ENCODE measurements at places on chromosomes 6 and 20. TPM values are rescaled to one million over a fixed set of nuclear protein-coding genes. Genes with fewer than 3 reads are reported as not detected.

Gene ZC3H12D
- polyA plus RNA-seq, result 0.29 TPM

- no peak for DNase-seq
Measured at GRCh38 chr20:38156280-38156679, 8.8 kb downstream of the TGM2 start.

Gene GPLD1
- 4.9 TPM for polyA plus RNA-seq

- no peak for DNase-seq
Measured at GRCh38 chr6:137266309-137266586, 47.1 kb upstream of the IFNGR1 start.

DNA sequence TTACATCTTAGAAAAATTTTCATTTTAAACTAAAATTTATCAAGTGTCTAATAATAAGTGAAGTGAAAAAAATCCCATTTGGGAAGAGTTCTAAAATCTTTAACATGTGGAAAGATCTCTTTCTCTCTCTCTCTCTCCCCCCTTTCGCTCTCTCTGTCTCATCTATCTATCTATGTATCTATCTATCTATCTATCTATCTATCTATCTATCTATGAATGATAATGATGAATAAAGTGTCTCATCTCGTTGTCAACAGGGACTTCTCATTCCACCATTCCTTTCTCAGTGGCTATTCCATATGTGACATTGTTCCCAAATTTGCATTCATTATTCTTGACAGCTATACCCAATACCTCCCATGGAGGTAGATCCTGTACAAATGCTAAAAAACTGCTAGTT, 15.2 kb downstream of the CCDC170 start:
- no peak for DNase-seq

Gene HLA-G
- polyA plus RNA-seq, result 6.7 TPM

GRCh38 chr6:105780146-105780860, 305.8 kb upstream of the PRDM1 start:
- no peak for DNase-seq

Gene ARMC12
- polyA plus RNA-seq, result 1.8 TPM

- no peak for DNase-seq
Measured at GRCh38 chr6:136918706-136919105, 3.4 kb upstream of the SLC35D3 start.

DNA sequence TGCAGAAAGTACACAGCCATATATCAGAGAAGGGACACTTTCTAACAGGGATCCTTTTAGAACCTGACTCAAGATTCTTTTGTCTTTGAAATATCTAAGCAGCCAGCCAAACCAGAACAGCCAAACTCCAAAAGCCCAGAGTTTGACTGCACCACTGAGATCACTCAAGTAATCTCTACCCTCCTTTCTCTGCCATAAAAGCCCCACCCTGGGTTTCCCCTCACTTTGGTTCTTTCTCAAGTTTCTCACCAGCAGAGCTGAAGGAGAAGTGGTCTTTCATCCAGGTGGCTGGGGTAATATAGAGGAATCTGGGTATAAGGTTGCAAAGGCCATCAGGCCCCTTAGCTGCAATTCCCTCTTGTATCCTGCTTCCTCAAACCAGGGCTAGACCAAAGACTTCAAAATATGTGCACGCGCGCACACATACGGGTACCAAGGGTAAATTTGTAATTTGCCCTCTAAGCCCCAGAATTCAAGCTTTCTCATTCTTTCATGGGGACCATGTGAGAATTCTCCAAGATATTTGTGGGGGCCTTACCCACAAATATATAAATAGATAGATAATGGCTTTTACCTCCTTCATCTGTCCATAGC, 42.9 kb downstream of the GPX5 start:
- DNase-seq, result no peak

- no peak for DNase-seq
Measured at GRCh38 chr20:33132513-33133372, 35.2 kb upstream of the BPIFA2 start.

Gene NKAPL
- polyA plus RNA-seq, result 2.6 TPM

DNA sequence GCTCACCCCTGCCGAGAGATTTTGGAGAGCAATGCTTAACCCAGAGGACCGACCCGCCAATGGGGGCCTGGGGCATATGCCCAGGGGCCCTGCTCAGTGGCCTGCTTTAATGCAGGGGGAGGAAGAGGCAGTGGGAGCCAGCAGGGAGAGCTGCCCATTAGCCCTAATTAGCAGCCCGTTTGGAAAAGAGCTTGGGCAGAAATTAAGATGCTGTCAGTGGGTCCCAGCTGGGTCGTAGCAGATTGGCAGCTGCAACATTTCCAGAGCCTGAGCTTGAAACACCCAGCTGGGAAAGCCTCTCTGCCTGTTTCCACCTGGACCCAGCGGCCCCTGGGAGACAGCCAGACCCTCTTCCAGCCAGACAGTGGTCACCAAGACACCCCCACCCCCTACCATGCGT, 39.5 kb downstream of the CD40 start:
- DNase-seq, result no peak

GRCh38 chr6:167122041-167122826, 662 bp upstream of the CCR6 start:
- no peak for DNase-seq

- no peak for DNase-seq
Measured at GRCh38 chr6:14921878-14922671, 323.8 kb upstream of the JARID2 start.

DNA sequence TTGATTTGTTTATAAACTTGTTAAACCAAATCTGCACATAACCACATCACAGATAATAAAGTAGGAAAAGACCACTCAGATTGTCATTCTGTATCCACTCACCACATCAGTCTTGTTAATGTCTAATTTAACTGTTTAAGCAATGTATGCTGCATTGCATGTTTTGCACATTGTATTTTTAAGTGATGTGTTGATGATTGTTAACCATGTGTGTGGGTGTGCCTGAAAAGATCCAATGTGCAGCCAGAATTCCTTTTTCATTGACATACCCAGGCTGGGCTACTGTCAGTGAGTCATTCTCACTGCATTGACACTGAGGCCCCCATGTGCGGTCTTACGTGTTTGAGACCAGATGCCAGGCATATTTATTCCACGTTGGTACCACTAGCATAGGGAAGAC, 167.3 kb downstream of the TRMT11 start:
- no peak for DNase-seq

Gene MUC21
- polyA plus RNA-seq, result 0.09 TPM

Gene TAB2
- 84.1 TPM for polyA plus RNA-seq

Gene PRKN
- polyA plus RNA-seq, result 9.9 TPM

DNA sequence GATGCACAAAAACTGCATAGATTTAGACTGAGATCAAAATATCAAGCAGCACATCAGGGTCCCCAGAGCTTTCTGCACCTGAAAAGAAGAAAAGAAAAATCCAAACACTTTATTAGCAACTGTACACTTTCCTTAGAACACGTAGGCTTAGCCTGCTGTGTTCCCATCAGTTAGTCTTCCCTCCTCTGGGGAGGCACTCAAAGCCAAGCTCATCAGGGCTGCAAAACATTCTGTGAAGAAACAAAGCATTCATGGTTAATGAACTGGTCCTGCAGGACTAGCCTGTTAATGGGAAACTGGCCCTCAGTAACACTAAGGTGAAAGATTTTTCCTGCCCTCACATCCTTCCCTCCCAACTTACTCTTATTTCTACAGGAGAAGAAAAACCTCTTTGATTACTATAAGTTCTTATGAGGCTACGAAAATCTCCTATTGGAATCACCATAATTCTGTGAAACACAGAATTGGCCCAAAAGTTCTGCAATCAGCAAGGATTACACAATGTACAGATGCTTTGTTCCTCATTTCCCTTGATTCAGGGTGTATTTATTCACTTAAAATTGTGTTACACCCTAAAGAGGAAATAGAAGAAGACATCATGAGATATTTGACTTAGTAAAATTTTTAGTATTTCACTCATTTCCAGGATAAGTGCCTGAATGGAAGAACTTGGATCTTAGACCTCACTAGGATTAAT, 901.0 kb upstream of the MAP3K7 start:
- DNase-seq, result no peak

DNA sequence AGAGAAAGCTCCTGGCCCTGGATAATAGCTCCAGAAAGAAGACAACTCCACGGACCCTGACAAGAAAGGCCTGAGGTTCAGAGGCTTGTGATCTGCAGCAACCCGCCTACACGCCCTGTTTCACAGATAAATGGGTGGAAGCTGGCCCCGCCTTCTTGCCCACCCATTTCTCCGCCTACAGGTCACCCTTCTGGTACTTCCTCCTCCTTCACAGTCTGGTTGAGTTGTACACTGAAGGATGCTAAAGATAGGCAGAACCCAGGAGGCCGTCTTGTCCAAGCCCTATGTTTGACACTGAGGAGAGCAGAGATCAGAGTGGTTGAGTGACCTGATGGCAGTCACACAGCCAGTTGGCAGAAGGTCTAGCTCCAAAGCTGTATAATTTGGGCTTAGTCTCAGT, 34.2 kb upstream of the MDGA1 start:
- DNase-seq, result no peak

Gene C6orf141
- 1.0 TPM for polyA plus RNA-seq

Gene NKAIN4
- 27.2 TPM for polyA plus RNA-seq

GRCh38 chr6:111552241-111552744, 53.4 kb downstream of the TRAF3IP2 start:
- peak; percentile 96 for DNase-seq

Gene ANKRD6
- polyA plus RNA-seq, result 38.0 TPM

GRCh38 chr6:22752522-22752921, 183.2 kb downstream of the HDGFL1 start:
- DNase-seq, result no peak

Gene DSP
- 83.5 TPM for polyA plus RNA-seq

DNA sequence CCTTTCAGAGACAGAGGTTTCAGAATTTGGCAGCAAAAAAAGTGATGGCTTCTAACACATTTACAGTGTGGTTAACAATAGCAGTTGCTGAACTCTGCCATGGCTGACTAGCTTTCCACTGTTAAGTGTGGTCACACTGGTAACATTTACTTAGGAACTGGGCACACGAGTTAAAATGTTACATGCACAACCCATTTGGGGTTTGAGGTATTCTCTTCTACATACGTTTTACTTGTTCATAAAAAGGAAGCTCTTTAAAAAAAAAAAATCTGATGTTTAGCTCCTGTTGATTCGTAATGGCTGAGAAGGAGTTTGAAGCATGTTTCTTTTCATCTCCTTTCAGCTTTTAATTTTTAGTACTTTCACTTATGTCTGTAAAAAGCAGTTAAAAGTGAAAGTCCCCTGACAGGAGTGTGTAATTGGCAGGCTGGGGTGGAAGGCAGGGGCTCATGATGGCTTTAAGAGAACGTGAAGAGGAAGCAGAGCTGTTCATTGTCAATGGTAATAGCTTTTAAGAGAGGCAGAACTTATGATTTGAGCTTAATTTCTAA, 245.9 kb downstream of the FARS2 start:
- peak; percentile 16 for DNase-seq

GRCh38 chr6:26269531-26270485, 95.2 kb upstream of the BTN3A2 start:
- DNase-seq, result no peak

Gene RALGAPB
- polyA plus RNA-seq, result 31.3 TPM

Gene BPI
- polyA plus RNA-seq, result 1.2 TPM

GRCh38 chr20:23587631-23588030, 18.1 kb downstream of the CST9 start:
- DNase-seq, result no peak

Gene AAR2
- polyA plus RNA-seq, result 47.3 TPM

- no peak for DNase-seq
Measured at GRCh38 chr6:110137924-110138887, 41.3 kb downstream of the WASF1 start.

GRCh38 chr20:35144694-35145093, 2.4 kb downstream of the EDEM2 start:
- DNase-seq, result no peak

DNA sequence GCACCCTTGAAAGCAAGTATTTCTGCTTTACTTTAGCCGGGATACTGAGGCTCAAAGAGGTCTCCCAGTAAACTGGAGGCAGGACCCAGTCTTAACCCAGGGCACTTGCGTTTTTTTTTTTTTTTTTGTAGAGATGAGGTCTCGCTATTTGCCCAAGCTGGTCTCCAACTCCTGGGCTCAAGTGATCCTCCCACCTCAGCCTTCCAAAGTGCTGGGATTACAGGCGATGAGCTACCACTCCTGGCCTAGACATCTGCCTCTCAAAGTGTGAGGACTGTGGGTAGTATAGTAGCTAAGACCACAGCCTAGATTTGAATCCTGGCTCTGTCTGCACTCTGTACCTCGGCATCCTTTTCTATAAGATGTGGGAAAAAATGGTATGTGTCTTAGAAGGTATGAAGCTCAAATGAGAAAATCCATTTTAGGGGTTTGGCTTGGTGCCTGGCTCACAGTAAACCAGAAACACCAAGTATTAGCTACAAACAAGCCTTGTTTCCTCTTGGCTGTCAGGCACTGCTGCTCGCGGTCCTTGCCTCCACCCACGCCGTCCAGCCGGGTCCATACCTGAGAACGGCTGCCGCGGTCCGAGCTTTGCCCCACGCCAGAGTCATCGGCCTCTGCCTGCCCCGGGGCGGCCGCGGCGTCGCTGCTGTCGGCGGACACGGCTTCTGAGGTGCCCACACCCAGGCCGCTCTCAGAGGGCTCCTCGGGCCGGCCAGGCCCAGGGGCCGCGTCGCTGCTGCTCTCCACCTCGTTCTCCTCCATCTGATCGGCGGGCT, 1.2 kb downstream of the ZNF335 start:
- no peak for DNase-seq

DNA sequence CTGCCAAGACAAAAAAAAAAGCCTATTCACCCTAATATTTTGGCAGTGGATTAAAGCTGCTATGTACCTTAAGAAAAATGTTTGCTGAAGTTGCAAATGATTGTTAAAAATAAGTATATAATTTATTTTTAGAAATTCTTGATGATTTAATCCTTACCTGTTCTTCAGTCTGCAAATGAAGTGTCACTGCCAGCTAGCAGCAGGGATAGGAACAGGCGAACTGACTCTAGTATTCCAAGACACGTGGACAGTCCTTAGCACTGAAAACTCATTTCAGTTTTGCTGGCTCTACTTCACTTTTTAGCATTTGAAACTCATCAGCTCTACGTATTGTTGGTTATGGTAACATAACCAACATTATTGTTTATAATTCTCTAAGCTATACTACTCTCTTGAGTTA, 204.4 kb upstream of the ID4 start:
- no peak for DNase-seq

Gene INSM1
- not detected for polyA plus RNA-seq

GRCh38 chr20:2742934-2743559, 50.5 kb downstream of the EBF4 start:
- DNase-seq, result peak; percentile 72

DNA sequence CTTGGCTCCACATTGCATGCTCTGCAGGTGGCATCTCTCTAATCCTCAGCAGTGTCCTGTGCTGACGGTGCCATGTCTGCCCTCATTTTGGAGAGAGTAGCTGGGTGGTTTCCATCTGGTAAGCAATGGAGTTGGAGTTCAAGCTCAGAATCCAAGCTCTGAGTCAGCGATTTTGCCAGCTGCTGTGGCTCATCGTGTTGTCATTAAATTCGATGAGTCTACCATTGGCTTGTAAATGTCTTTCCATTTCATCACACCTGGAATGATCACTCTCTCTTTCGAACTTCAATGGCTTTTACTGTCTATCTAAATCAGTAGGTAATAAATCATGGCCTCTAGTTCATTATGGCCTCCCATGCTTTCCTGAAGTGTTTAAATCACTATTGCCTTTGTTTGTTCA, 378.5 kb upstream of the TSHZ2 start:
- DNase-seq, result no peak

Gene HMGCLL1
- polyA plus RNA-seq, result 2.9 TPM
